ENCODE measurements at places on chromosomes 3 and 15.
A peak's percentile ranks its signal among the peaks of the same experiment; 100 is the strongest.

- no peak for DNase-seq
Measured at GRCh38 chr15:90201944-90202375, 830 bp downstream of the SEMA4B start.

DNA sequence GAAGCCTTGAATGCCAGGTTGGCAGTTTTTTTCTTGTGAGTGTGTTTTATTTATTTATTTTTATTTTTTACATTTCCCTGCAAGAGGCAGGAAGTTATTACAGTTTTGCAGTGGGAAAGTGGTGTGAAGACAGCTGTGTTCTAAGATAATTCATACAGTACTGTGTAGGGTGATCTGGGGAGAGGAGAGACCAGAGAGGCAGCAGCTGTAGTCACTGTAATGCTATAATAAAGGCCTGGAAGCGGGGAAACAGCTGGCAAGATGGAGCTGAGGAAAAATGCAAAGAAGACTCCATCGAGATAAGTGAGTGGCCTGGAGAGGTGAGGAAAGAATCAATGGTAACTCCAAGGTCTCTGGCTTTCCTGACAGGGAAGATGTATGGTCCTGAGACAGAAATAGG is 23.1 kb downstream of the CNTN3 start:
- no peak for DNase-seq

- no peak for DNase-seq
Measured at GRCh38 chr3:51471775-51472652, 27.8 kb downstream of the DCAF1 start.

- no peak for DNase-seq
Measured at GRCh38 chr3:20516311-20516710, 330.3 kb upstream of the SGO1 start.

GRCh38 chr3:135917076-135917475 is 48.5 kb upstream of the PPP2R3A start:
- no peak for DNase-seq

DNA sequence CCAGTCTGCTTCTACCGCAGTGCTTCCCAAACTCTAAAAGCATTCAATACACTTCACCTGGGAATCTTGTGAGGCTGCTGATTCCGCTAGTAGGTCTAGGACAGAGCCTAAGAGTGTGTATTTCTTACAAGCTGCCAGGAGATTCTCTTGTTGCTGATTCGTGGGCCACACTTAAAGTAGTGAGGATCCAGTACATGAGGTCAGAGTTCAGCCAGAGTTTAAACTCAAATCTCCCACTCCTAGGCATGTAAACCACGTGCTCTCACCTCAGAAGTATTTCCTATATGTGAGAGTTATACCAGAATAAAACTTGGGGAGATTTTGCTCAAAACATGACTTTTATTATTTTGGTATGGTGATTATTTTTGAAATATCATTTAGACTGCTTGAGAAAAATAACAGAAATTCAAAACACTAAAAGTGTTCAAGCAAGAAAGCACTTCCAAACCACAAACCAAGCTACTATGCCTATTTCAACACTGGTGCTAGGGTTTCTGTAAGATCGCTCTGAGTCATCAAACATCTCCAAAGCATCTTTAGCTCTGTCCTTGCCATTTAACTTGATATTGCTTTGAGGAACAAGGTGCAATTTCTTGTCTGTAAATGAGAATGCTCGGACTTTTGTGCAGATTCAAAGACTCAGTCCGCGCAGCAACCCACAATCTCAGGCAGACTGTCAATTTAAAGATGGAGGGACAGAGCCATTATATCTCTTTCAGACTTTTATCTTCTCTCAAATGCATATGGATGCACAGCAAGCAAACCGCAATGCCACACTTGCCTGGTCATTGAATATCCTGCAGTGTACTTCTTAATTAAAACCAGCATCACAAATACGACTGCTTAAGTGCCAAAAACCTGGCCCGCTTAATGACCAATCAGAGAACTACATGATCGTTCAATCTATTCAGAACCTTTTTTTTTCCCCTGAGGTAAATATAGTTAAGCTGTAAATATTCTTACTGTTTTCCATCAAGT is 59.8 kb downstream of the AGTR1 start:
- DNase-seq, result no peak

DNA sequence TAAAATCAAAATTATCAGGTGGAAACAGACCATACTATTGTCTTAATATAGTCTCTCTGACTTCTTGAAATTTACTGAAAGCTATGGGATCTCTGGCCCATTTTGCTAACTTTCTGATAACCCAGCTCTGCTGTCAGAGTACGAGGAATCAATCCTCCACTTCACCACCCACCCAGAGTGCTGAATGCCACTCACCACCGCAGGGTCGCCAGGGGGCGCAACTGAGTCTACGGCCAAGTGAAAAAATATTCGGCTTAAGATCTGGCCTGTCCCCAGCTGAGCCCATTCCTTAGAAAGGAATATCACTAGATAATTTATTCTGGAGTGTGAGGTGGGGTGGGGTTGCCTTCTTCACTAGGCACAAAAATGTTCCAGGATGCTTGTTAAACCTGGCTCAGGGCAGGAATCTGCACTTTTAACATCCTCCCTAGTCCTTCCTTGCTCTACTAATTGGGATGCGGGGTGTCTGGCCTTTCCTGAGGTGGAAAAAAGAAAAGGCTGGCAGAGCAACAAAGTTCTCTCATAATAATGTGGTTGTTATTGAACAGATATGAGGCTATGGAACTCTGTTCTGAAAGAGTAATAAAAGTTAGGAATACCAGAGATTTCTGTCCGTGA is 520.6 kb downstream of the MFSD1 start:
- DNase-seq, result peak; percentile 23

GRCh38 chr15:37679627-37680026 is 254.8 kb upstream of the TMCO5A start:
- DNase-seq, result no peak

GRCh38 chr15:67176195-67176971 is 78.1 kb downstream of the AAGAB start:
- no peak for DNase-seq

GRCh38 chr3:118729546-118729945 is 305.1 kb downstream of the IGSF11 start:
- DNase-seq, result no peak

- DNase-seq, result no peak
Measured at GRCh38 chr3:152386208-152386607, 117.5 kb downstream of the MBNL1 start.

DNA sequence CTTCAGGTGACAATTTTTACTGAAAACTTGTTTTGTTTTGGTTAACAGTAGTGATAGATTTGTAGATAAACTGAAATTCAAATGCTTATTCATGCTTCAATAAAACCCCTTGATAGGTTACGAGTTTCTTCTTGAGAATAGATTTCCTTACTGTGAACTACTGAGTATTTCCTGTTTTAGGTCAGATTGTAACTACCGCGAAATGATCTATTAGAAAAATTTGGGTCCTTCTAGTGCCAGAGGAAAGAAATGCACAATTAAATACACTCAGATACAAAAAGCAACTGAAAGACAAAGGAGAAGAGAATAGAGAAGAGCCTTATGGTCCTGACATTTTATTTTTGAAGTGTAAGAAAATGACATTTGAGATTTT is 251.7 kb upstream of the TBL1XR1 start:
- DNase-seq, result no peak

GRCh38 chr15:50506121-50506520 is 40.3 kb downstream of the USP50 start:
- no peak for DNase-seq

DNA sequence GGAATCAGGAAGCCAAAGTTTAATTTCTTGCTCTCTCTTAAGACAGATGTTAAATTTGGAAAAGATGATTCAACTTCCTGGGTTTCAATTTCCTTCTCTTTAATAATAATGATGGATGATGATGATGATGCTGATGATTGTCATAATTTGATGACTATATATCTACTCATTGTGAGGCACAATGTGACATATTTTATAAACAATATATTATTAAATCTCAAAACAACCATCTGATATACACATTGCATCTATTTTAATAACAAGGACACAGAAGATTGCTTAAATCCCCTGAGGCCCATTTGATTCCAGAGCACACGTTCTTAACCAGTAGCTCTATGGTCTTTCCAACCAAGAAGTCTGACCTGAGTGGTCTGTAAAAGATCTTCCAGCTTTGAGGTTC is 124.0 kb downstream of the CNTN6 start:
- DNase-seq, result no peak

DNA sequence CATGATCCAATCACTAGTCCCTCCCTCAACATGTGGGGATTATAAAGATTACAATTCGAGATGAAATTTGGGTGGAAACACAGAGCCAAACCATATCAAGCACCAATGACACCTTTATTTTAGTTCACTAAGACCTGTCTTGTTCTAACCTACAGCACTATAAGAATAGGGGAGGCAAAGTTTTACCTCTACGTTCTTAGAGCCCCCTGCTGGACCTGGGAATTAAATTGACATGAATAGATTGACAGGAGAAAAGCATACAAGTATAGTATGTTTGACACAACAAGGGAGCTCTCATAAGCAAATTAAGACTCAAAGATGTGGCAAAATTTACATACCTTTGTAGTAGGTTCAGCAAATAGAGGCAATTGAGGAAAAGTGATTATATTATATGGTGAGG is 974.4 kb upstream of the ALCAM start:
- no peak for DNase-seq

GRCh38 chr3:42056840-42057239 is 34.3 kb upstream of the TRAK1 start:
- DNase-seq, result peak; percentile 56

DNA sequence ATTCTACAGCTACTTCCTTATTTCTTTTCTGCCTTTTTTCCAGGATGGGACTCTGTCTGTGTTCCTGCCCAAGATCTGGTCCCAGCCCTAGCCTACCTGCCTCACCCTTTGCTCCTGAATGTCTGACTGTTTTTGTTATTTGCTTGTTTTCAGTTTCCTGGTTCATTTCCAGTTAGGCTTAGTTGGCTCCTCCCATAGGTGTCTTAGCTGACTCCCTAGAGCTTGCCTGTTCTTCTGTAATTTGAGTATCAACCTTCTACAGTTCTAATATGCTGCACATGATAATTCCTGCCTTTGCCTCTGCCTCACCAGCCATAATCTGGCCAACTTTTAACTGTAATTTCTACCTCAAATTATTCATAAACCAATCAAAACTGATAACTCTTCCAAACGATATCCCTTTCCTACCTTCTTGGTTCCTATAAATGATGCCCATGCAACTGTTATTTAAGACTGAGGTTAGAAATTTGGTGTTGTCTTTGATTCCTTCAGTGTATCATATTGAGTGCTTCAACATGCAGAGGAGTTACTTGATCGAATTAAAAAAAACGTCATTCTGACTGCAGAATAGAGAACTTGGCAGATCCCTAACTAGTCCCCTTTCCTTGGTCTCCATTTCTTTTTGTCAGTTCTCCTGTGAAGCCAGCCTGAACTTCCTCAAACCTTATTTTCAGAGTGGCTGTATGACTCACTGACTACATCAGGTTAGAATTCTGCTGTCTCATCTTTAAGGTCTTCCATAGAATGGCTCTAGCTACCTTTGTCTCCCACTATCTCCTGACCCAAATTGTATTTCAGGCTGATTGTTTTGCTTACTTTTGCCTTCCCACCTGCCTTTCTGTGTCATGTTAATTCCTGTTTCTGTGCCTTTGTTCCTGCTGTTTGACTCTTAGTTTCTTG is 8.4 kb downstream of the GOLM2 start:
- no peak for DNase-seq

DNA sequence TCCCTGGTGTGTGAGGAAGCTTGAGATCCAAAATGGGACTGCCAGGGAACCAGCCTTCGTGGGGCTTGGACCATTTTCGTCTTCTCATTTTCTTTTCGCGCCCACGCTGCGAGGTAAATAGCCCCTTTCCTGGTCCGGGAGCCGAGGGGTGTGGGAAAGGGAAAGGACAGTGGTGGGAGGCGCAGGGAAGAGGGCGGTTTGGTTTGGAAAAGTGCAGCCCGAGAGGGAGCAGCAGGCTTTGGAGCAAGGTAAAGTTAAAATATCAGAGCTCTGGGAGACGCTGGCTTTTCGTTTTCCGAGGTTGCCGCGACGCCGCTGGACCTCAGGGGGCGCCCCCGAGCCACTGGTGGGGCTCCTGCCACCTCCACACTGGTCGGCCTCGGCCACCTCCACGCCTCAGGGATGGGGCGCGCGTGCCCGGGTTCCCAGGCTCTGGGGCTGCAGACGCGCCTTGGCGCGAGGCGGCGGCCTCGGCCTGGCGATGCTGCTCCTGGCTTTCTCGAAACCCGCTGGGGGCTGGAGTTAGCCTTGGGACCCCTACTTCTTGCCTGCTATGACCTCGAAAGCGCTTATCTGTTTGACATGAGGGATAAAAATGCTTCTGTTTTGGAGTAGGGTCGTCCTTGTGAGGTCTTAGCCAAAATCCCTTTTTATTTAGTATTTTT is 3.2 kb downstream of the PTPRG start:
- DNase-seq, result no peak

- DNase-seq, result no peak
Measured at GRCh38 chr15:80003171-80003570, 32.2 kb upstream of the BCL2A1 start.

- DNase-seq, result no peak
Measured at GRCh38 chr15:101022876-101023275, 103.7 kb downstream of the LRRK1 start.

- DNase-seq, result no peak
Measured at GRCh38 chr15:90782442-90782841, 65.3 kb downstream of the BLM start.

DNA sequence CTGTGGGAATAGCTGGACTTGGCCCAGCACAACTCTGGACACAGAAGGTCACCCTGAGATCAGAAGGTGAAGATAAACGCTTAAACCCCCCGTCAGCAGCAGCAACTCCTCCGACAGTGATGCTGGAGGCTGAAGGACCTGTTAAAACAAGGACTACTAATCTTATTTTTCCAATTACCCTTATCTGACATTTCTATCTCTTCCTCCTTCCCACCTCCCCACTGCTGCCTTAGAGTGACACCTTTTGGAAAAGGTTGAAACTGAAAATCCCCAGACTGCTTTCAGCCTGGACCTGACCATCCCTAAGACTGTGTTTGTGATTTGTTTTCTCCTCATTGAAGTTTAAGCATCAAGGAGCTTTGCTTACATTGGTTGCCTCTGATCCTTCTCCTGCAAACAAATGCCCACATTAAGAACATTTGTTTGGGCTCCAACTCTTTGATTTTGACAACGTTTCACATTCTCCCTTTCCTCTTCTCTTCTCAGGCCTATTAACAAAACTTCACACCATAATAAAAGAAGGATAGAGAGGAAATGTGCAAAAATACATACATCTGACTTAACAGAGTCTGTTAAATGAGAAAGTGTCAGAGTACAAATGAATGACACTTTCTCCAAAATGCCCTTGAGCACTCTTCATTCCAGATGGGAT is 410.6 kb upstream of the WNT5A start:
- DNase-seq, result no peak

GRCh38 chr3:59963676-59964075 is 913.9 kb upstream of the CFAP20DC start:
- DNase-seq, result no peak

GRCh38 chr3:43309372-43310305 is 23.3 kb downstream of the SNRK start:
- no peak for DNase-seq

DNA sequence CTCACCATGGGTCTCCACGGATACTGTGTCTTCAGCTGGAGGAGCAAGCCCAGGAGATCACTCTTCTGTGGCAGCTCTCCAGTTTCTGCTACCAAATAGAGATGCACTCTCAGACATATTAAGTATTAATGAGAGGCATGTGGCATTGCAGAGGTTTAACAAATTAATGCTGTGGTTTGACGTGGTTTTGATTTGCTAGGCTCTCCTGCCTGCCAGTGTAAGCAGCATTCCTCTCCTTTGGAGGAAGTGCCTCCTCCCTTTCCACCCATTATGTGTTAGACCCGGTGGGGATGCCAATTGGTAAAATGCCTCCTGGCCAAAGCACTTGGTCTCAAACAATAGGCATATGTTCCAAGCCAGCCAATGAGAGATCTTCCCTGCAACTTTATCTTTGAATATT is 124.8 kb downstream of the MYLK start:
- DNase-seq, result no peak

All from SHP77 (cell line).